ENCODE measurements at places on chromosomes 3 and 15. TPM values are rescaled to one million over a fixed set of nuclear protein-coding genes. Genes with fewer than 3 reads are reported as not detected.

ACKR4 gene
- 1.8 TPM for total RNA-seq

GRCh38 chr3:11587766-11588165, 55.9 kb downstream of the VGLL4 start:
- H3K36me3 ChIP-seq: no peaks in the 10 kb centered on the region
- no peak overlapping the region for H3K27ac ChIP-seq
- H3K4me1 ChIP-seq: peaks cover 30% of the 10 kb centered on the region
- DNase-seq: no peak
- no peaks in the 10 kb centered on the region for H3K27me3 ChIP-seq
- H3K4me3 ChIP-seq: no peak overlapping the region

- peaks cover 21% of the 10 kb centered on the region for H3K4me1 ChIP-seq
- H3K27ac ChIP-seq: no peak overlapping the region
- no peak for DNase-seq
- no peaks in the 10 kb centered on the region for H3K27me3 ChIP-seq
These were observed 10.0 kb downstream of the ATP13A3 start for GRCh38 chr3:194476784-194477183.

DNA sequence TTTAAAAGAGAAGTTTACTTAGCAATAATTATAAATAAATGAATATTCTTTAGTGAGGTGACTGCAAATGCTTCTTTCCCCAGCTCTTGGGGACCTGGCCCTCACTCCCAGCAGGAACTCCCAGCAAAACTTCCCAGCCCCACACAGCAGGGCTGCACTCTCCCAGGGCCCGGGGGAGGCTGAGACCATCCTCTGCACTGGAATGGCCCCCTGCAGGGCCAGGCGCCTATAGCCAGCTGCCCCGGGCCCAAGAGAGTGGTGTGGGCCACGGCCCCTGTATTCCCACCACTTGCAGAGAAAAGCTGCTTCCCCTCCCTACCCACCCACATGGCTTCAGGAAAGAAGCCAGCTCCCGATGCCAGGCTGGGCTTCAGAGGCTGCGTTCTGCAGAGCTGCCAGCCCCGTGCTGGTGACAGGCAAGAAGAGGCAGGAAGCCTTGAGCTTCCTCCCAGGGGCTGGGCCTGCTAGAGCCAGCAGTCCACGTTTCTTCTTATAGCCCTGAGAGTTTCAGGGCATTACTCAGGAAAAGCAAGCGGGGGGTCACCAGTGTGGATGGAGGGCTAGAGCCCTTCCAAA, 20.0 kb downstream of the IDH2 start:
- no peak overlapping the region for H3K4me3 ChIP-seq
- no peaks in the 10 kb centered on the region for H3K27me3 ChIP-seq
- DNase-seq: no peak
- H3K4me1 ChIP-seq: peaks cover 3% of the 10 kb centered on the region
